ENCODE measurements at places on chromosomes 6 and 20.

DNA sequence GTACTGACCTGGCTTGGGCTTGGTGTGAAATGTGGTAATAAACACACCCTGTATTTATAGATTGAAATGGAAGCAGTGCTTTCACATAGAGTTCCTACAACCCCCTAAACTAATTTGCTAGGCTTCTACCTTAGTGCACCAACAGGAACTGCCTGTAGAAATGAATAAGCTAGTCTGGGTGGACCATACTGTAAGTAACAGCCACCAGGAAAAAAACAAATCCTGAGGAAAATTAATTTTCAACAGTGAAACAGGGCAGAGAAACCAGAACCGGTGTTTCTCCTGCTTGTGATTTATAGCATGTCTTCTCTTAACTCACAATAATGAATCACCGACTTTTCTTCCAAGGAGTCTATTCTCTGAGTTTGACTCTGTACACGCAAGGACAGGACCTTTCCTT is 184.8 kb upstream of the HDAC2 start:
- DNase-seq: no peak
- H3K27me3 ChIP-seq: no peaks in the 10 kb centered on the region
- H3K27ac ChIP-seq: no peak overlapping the region
- H3K4me1 ChIP-seq: no peaks in the 10 kb centered on the region
- no peaks in the 10 kb centered on the region for H3K36me3 ChIP-seq

GRCh38 chr6:143478479-143479062 is 28.0 kb downstream of the PEX3 start:
- H3K4me1 ChIP-seq: no peaks in the 10 kb centered on the region
- no peak for DNase-seq
- no peaks in the 10 kb centered on the region for H3K36me3 ChIP-seq
- H3K4me3 ChIP-seq: no peak overlapping the region
- H3K27ac ChIP-seq: no peak overlapping the region
- H3K27me3 ChIP-seq: no peaks in the 10 kb centered on the region

- H3K4me3 ChIP-seq: no peak overlapping the region
- no peaks in the 10 kb centered on the region for H3K27me3 ChIP-seq
- H3K4me1 ChIP-seq: no peaks in the 10 kb centered on the region
These were observed 11.2 kb downstream of the CNBD2 start for GRCh38 chr20:35979544-35979943.

GRCh38 chr20:20237093-20237959 is 130.6 kb upstream of the INSM1 start:
- DNase-seq: peak; percentile 20
- no peak overlapping the region for H3K27ac ChIP-seq
- H3K36me3 ChIP-seq: no peaks in the 10 kb centered on the region
- H3K4me1 ChIP-seq: no peaks in the 10 kb centered on the region
- H3K4me3 ChIP-seq: no peak overlapping the region
- no peaks in the 10 kb centered on the region for H3K27me3 ChIP-seq

GRCh38 chr20:51457533-51457932 is 85.0 kb downstream of the NFATC2 start:
- no peaks in the 10 kb centered on the region for H3K27me3 ChIP-seq
- H3K27ac ChIP-seq: no peak overlapping the region
- peaks cover 37% of the 10 kb centered on the region for H3K36me3 ChIP-seq
- no peak overlapping the region for H3K4me3 ChIP-seq
- peaks cover 5% of the 10 kb centered on the region for H3K4me1 ChIP-seq
- DNase-seq: no peak

GRCh38 chr6:129314575-129314974 is 395.4 kb downstream of the ARHGAP18 start:
- no peak overlapping the region for H3K27ac ChIP-seq
- H3K4me1 ChIP-seq: no peaks in the 10 kb centered on the region
- no peak overlapping the region for H3K4me3 ChIP-seq
- DNase-seq: no peak

DNA sequence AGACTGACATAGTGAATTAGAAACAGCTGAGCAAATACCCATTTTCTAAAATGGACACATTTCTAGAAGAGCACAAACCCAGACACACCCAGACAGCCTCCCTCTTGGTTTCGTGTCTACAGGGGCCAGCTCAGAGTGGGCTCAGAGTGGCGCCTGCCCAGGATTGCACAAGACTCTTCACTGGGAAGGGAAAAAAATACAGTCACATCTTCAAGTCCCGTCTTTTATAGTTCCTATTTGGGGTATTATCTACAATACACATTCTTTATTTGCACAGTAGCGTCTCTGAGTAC is 246.1 kb upstream of the AFDN start:
- no peaks in the 10 kb centered on the region for H3K36me3 ChIP-seq
- H3K27me3 ChIP-seq: no peaks in the 10 kb centered on the region
- no peaks in the 10 kb centered on the region for H3K4me1 ChIP-seq
- H3K4me3 ChIP-seq: no peak overlapping the region
- no peak overlapping the region for H3K27ac ChIP-seq

DNA sequence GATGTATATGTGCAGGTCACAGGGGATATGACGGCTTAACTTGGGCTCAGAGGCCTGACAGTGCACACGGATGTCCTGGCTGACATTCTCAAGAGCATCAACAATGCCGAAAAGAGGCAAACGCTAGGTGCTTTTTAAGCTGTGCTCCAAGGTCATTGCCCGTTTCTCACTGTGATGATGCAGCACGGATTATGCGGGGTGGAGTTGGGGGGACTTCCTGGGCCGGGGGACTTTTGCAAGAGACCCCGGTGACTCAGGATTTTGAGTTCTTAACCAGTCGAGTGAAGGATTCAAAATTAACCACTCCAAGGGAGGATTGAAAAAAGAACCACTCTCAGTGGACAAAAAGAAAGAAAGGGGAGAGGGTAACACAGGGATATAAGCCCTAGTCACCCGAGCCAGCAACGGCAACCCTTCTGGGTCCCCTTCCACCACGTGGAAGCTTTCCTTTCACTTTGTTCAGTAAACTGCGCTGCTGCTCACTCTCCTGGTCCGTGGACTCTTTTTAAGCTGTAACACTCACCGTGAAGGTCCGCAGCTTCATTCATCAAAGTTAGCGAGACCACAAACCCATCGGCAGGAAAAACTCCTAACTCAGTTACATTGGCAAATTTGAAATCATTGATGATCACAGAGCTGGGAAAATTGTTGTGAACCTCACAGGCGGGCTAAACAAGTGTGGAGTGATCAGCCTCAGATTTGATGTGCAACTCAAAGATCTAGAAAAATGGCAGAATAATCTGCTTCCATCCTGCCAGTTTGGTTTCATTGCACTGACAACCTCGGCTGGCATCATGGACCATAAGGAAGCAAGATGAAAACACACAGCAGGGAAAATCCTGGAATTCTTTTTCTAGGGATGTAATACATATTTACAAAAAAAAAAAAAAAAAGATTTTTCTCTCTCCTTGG is 199.3 kb downstream of the ARID1B start:
- no peaks in the 10 kb centered on the region for H3K27me3 ChIP-seq
- no peak overlapping the region for H3K27ac ChIP-seq
- no peaks in the 10 kb centered on the region for H3K36me3 ChIP-seq
- H3K4me3 ChIP-seq: peak overlapping the region; percentile 35
